AG09319 (cell line): ENCODE measurements at places on chromosomes 5 and 9.

DNA sequence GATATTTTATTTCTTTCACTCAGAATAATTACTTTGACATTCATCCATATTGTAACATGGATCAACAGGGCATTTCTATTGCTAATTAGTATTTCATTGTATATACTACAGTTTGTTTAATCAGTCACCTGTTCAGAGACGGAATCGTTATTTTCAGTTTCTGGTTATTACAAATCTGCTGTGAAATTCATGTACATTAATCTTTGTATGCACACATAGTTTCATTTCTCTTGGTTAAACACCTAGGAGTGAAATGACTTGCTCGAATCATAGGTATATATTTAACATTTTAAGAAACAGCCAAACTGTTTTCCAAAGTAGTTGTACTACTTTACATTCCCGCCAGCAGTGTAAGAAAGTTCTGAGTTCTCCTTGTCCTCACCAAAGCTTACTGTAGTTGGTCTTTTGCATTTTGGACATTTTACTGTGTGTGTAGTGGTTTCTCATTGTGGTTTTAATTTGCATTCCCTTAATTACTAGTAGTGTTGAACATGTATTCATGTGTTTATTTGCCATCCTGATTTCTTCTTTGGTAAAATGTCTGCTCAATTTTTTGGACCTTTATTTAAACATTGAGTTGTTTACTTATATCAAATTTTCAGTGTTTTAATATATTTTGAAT is 198.2 kb downstream of the SAXO1 start:
- no peak for DNase-seq

- DNase-seq = no peak
Observed at GRCh38 chr5:65925044-65925600, 1.3 kb upstream of the ERBIN start.

DNA sequence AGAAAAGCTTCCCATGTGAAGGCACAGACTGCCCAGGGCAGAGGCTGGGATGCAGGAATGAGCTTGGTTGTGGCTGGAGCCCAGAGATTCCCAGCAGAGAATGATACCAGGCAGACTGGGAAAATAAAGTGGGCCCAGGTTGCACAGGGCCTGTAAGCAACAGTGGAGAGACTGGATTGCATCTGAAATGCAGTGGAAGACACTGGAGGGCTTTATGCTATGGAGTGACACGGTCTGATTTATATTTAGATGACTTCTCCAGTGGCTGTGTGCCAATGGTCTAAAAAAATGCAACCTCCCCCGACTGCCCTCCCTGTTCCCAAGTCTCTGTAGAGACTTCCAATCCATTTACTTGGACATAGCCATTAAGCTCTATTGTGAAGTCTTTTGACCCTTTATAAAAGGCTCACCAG is 951.1 kb upstream of the DMAC1 start:
- DNase-seq = no peak

GRCh38 chr9:75108571-75108970 is 20.3 kb downstream of the OSTF1 start:
- no peak for DNase-seq

DNA sequence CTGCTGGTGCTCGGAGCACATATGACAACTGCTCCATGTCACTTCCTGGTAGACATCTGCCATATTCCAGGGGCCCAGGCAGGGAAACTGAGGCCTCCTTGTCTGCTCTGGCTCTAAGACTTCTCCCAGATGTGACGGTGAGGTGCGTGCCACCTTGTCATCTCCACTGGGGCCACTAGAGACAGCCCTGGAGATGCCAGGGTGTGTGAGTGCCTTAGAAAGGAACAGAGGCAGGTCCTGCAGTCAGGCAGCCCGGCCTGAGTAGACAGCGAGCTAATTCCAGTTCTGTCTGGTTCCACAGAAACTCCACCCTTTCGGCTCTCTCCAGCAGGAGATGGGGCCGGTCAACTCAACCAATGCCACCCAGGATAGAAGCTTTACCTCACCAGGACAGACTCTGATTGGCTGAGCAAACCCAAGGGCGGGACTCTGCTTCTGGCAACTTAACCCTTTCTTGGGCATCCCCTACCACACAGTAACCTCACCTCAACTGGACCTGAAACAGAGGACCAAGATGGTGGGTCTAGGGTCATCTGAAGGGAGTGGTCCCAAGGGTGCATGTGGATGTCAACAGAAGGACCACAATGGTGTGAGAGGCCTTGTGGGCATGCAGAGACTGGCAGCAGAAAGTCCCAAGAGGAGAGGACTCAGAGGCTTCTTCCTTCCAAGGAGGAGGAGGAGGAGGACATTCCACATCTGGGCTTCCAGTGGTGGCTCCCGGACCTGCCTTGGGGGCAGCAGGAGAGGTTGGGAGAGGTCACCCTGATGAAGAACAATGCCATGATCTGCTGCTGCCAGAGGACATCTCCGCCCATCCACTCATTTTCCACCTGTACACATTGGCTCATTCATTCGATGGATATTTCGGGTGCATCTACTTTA is 77.7 kb downstream of the RGS3 start:
- DNase-seq = no peak

DNA sequence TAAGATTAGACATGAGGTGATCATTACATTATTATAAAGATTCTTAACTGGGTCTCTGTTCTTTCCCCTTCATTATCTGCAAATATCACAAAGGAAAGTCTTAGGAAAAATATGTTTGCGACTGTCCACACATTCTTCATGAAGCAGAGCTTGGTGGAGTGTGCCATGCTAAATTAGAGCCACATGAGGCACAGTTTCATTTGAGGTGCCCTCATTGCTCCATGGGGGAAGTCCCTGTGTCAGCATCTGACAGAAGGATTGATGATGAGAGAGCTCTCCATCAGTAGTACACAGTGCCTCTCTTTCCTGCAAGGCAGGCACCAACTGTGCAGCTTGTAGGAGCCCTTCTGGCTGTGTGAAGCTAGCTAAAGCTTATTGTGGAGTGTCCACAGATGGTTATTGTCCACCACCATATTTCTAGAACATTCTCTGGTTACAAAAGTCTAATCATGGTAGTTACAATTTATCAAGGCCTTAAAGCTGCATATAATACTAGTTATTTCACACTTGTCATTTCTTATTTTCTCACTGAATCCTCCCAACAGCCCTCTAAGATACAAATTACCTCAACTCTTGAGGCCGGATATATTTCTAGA is 63.9 kb downstream of the C9orf152 start:
- no peak for DNase-seq
